ENCODE measurements at places on chromosomes 11 and 22.

GRCh38 chr22:46433318-46433717 is 97.8 kb downstream of the TRMU start:
- peak; percentile 77 for DNase-seq

GRCh38 chr22:17952273-17952801 is 72.0 kb downstream of the MICAL3 start:
- DNase-seq, result no peak

DNA sequence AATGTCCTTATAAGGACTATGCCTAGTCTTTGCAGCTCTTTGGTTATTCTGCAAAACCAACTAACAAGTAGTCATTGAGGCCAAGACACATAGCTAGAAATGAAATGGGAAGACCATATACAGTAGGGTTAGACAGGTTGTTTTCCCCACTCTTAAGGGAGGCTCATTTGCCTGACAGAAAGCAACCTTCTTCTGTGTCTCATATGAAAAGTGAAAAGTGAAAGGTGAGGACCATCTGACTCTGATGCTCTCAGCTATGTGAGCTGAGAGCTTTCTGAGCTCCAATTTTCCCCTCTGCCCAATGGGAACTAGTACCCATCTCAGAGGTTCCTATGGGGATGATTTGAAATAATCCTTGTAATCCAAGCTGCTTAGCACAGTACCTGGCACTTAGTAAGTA is 142.0 kb upstream of the BDNF start:
- no peak for DNase-seq

GRCh38 chr11:95262994-95263765 is 32.2 kb upstream of the SESN3 start:
- DNase-seq, result no peak

GRCh38 chr11:35290876-35291275 is 128.5 kb downstream of the SLC1A2 start:
- no peak for DNase-seq

DNA sequence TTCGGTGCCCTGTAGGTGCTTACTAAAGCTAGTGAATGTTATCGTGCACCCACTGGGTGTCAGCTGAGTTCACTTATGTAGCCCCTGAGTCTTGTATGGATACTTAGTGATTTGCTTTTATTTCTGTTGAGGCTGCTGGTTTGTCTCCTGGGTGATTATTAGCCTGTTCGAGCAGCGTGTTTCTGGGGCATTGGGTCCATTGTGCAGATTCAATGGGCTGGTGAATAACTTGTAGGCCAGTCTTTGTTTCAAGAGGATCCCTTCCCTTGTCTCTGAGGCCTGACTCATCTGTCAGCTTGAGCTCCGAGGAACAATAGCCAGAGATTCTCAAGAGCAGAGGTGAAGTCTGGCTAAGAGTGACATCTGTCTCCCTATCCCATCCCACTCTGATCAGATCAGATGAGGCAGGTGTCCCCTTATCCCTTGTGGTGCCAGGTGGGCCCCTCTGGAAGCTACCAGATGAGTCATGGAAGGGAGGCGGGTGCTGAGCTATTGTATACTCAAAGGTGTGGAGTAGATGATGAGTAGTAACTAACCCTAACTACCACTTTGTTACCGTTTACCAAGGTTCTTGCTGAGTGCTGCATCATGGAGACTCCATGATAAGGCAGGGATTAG is 3.7 kb downstream of the MIAT start:
- DNase-seq, result no peak

DNA sequence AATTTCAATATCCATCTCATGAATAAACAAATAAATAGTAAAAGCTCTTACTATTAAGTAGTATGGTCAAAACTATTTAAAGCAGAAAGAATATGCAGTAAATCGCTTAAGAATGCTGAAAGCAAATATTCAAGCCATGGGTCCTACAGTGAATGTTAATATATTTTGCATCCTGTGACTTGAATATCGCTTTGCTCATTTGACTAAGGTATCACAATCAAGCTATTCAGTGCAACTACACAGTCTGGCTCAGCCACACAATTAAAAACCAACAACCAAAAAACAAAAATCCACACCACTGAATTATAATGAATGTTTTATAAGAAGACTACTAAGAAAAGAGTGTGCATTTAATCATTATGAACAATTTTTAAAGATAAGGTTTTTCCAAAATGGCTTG is 45.3 kb downstream of the RAB6A start:
- DNase-seq, result no peak

- no peak for DNase-seq
These were observed 103.7 kb downstream of the ZBTB16 start for GRCh38 chr11:114163229-114163631.

DNA sequence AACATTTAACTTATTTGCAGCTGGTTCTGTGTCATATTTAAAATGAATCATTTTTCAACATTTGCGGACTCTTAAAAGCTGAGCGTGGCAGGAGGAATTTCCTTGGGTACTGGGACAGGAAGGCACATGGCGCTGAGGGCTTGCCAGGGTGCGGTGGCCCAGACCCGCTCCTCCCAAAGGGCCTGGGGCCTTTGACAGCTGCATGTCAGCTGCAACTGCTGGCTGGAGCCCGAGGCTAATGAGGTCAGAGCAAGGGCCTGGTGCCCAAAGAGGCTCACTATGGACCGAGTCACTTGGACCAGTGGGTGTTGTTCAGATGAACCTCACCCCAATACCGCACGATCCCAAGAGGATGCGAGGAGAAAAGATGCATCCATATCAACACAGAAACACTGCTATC is 326.9 kb downstream of the CTTN start:
- no peak for DNase-seq

DNA sequence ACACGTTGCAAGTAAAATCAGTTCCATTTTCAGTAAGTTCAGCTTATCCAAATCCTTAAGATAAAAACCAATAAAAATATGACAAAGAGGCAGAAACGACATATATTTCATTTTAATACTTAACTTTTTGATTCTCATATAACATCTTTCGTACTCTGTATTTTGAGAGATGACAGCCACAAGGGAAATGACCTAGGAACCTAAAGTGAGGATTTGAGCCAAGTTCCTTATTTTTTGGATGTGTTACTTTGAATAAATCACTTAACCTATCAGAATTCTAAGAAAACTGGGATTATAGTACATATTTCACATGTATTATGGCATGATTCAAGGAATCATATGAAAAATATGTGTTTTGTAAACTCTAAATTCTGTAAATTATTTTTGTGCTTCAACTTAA is 143.6 kb upstream of the TRPC6 start:
- DNase-seq, result no peak

DNA sequence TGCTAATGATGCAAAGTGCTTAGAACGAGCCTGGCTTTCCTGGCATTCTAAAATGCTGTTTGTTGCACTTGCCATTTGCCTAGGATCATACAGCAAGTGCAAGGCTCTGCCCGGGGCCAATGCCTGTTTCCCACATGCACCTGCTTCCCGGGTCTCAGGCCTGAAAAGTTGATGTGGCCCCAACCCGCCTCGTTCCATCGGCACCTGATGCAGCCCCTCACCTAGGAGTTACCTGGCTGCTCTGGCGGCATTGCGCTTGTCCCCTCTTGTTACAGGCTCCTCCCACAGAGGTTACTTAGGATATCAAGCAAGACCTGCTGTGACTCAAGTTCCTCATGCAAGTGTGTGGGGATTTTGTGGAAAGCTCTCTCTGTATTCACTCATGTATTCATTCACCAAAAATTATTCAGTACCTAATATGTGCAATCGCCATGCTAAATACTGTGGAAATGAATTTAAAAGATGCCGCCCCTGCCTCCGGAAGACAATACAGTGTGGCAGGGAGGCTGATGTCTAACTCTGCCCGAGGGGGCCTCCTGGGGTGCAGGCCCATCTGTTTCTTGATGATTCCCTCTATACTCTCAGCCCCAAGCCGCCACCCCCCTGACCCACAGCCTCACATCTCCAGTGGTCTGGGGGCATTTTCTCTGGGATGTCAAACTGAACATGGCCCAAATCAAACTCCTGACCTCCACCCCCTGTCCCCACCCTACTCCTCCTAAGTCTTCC is 184.5 kb downstream of the EFCAB6 start:
- no peak for DNase-seq

DNA sequence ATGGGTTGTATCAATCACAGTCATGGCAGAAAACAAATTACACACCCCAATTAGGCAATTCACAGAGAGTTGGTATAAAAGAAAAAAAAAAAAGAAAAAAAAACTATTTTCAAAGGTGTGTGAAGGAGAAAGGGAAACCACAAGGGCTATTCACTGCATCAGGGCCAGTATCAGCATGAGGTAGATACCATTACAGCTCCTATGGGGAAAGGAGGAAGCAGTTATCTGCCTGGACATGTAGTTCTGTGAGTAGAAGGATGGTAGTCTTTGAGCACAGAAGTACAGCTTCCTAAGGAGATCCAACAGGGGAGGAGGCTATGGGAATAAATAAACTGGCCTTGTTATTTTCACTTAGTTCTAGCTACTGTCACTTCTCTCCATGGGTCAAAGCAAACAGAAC is 746.1 kb downstream of the LUZP2 start:
- no peak for DNase-seq

DNA sequence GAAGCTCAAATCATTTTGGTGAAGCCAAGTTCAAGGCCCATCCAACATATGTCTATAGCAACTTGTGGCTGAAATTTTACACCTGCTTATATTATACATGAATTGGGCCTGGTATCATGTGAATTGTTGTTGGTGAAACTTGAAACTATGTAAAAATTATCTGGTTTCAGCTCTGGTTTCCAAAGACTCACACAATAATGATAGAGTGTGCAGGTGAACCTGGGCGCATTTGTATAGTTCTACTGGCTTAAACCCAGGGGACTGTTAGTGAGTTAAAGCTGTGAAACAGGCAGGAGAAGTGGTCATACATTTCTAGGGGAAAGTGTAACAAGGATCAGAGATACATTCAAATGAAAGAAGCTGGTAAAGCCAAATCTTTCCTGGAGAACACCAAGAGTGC is 627.3 kb downstream of the METTL15 start:
- no peak for DNase-seq

DNA sequence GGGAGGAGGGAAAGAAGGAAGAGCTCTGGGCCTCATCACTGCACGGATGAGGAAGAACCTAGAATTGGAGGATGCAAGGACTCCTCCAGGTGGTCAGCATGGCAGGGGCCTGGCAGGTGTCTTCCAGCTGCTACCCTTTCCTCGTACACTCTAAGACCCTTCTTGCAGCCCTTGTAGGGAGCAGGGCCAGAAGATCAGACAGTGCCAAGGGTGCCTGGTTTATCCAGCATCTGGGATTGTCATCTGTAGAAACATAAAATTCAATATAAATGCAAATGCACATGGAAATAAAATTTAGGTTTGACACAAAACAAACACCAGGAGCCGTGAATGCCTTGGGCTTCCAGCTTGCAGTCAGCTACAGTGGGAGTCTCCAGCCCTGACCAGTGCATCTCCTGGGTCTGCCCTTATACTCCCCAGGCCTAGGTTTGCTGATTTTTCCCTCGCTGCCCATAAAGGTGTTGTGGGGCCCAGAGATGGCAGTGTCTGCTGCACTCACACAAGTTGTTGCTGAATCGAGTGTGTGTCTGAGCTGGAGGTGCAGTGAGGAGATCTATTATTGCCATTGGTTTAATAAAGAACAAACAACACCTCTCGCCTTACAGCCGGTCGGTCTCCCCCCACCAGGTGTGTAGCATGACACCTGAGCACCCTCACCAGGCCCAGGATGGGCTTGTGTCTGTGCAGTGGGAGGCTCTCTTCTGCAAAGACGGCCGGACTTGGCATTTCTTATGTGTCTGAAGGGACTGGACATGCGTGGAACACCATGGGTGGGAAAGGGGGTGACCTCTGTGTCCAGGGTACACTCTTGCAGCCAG is 87.1 kb downstream of the BCR start:
- DNase-seq, result no peak

Data from naive B cell (primary cell).